ENCODE measurements at places on chromosomes 13 and 19.

DNA sequence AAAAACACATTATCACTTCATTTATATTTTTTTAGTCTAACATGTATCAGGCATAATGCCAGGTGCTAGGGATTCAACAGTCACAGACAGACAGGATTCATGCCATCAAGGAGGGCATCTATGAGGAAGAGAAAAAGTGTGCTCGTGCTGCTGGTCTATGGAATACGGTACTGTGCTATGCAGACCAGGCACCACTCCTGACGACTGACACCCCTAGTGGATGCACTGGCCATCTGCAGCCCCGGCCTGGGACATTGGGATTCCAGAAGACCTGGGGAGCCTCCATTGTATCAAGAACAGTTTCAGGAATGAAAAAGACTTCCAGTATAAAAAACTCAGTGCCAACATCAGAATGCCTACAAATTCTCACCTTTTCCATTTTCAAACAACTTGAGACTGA is 94.0 kb downstream of the KLF12 start:
- peak; percentile 58 for DNase-seq

GRCh38 chr13:29284726-29285125 is 310.8 kb downstream of the SLC7A1 start:
- no peak for DNase-seq

DNA sequence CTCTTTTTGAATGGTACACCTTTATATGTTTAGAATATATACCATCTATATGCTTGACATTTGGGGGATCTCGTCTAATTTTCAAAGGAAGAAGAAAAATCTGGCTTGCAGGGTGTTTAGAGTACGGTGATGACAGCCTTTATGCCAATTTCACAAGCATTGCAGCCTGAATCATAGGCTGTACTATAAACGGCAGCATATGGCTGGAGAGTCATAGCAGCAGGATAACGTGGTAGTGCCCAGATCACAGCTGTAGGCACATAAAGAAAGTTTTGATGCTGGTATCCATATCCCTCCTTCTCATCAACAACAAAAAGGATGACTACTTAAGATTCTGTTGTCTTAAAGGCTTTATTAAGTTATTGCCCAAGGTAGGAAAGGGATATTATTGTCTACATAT is 253.0 kb downstream of the PCDH9 start:
- no peak for DNase-seq

- DNase-seq, result no peak
Observed at GRCh38 chr13:105471673-105472072, 1063.8 kb downstream of the EFNB2 start.

- no peak for DNase-seq
Observed at GRCh38 chr19:2633693-2634075, 68.8 kb downstream of the GNG7 start.

GRCh38 chr13:45206340-45206739 is 5.5 kb upstream of the KCTD4 start:
- DNase-seq, result peak; percentile 52

- DNase-seq, result no peak
Observed at GRCh38 chr19:53004242-53004641, 9.5 kb upstream of the ERVV-1 start.

GRCh38 chr19:56750658-56751057 is 79.1 kb upstream of the ZNF835 start:
- DNase-seq, result no peak

DNA sequence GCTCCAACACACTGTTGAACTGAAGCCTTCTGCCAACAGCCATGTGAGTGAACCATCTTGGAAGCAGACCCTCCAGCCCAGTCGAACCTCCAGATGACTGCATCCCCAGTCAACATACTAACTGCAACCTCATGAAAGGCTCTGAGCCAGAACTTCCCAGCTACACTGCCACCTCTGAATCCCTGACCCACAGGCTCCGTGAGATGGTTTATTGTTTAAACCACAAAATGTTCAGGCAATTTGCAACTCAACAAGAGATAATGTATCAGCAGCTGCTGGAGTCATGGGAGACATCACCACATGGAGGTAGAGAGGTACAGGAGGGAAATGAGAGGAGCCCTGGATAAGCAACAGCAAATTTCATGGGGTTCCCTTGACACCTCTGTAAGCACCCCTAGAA is 266.4 kb upstream of the NBEA start:
- no peak for DNase-seq

- no peak for DNase-seq
Observed at GRCh38 chr19:19654441-19654840, 9.0 kb downstream of the ATP13A1 start.

GRCh38 chr19:39247701-39248664 is 673 bp downstream of the IFNL4 start:
- no peak for DNase-seq

- no peak for DNase-seq
Observed at GRCh38 chr19:54014920-54015560, 23.6 kb downstream of the CACNG6 start.

- DNase-seq, result no peak
Observed at GRCh38 chr13:31919971-31920726, 111.4 kb upstream of the FRY start.

DNA sequence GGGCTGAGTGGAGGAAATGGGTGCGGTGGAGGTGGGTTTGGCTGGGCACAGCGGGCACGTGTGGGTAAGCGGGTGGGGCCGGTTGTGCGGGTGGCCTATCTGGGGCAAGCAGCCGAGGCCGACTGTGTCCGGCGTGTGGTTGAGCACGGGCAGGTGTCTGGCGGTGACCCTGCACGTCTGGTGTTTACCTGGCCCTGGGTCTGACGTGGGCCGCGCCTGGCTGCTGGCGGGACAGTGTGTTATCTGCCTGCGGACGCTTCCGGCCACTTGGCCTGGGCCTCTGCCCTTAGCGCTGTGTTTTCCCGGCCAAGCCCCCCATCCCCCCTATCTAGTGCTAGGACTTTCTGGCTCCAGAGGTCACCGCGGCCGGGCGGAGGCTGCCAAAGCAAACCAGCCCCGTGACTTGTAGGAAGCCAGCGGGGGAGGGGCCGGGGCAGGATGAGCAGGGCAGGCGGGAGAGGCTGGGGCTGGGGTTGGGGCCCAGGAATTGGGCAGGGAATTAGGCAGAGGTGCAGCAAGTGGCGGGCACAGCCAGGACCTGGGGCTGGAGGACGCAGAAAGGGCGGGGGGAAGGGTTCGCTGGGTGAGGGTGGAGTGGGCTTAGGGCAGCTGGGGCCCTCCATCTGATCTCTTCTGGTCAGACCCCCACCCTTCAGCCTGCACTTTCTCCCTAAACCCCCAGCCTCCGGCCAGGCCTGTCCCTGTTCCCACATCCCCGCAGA is 534 bp upstream of the HPN start:
- DNase-seq, result no peak

DNA sequence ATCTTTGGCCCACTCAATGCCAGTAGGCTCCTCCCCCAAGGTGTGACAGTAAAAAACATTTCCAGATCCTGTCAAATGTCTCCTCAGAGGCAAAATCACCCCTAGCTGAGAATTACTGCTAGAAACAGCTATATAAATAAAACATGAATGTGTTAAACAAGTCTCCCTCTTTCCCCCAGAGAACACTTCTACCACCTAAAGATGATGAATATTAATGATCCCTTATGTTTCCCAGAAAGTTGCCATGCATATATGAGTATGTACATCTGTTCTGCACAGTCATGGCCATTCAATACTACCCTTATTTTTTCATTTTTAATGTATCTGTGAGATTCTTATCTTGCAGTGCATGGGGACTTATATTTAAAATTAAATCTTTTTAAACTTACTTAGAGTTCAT is 230.0 kb downstream of the SHISA2 start:
- no peak for DNase-seq

GRCh38 chr19:34230820-34231219 is 23.5 kb upstream of the GARRE1 start:
- no peak for DNase-seq

DNA sequence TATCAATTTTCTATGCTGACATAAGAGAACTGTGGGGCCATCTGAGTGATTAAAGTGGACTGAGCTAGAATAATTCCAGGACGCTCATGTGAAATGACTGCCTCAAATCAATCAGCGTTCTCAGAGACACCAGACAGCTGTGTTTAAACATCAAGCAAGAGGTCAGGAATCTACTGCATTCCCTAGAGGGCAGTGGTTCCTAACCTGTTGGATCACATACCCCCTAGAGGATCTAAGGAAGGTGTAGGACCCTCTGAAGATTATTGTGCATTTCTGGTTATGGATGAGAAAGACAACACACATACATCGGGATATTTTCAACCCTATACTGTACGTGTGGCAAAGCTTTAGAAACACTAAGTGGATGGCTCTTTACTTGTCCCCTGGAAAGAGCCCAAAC is 51.8 kb upstream of the FREM2 start:
- no peak for DNase-seq

- DNase-seq, result no peak
Observed at GRCh38 chr13:78372581-78372980, 230.8 kb downstream of the POU4F1 start.

DNA sequence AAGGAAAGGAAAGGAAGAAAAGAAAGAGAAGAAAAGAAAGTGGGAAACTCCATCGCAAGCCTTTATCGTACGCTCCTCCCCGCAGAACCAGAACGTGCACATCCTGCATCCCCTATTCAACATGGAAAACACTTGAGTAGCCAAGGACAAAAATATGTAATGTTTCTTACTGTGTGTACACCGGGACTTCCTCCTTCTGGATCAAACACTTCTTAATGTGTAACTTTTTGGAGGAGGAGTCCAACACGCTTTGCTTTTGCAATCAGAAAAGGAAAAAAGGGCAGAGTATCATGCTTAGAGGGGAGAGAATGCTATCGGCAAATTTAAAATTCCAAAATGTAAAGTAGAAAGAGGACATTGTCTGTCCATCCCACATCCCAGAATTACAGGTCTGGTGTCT is 7.8 kb upstream of the SHFL start:
- DNase-seq, result no peak

GRCh38 chr13:36362251-36362650 is 16.1 kb upstream of the SPART start:
- DNase-seq, result no peak

- no peak for DNase-seq
Observed at GRCh38 chr13:27631156-27631555, 9.5 kb downstream of the POLR1D start.

DNA sequence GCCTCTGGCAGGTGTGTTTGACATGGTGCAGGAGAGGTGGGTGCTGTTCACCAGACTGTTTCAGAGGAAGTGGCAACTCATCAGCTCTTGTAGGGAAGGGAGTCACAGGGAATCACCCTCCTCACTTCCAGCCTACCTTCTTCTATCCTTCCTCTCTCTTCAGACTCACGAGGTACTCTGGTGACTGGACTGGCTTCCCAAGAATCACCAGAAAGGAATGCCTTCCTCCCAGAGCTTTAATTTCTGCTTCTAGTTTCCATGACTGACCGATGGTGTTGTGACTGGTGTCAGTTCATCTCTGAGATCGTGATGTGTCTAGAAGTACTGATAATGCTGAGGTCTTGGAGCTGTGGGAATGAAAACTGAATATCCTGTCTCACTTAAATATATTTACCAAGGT is 247.3 kb downstream of the KCTD12 start:
- DNase-seq, result no peak

- DNase-seq, result no peak
Observed at GRCh38 chr13:78145276-78145675, 226.6 kb upstream of the EDNRB start.

DNA sequence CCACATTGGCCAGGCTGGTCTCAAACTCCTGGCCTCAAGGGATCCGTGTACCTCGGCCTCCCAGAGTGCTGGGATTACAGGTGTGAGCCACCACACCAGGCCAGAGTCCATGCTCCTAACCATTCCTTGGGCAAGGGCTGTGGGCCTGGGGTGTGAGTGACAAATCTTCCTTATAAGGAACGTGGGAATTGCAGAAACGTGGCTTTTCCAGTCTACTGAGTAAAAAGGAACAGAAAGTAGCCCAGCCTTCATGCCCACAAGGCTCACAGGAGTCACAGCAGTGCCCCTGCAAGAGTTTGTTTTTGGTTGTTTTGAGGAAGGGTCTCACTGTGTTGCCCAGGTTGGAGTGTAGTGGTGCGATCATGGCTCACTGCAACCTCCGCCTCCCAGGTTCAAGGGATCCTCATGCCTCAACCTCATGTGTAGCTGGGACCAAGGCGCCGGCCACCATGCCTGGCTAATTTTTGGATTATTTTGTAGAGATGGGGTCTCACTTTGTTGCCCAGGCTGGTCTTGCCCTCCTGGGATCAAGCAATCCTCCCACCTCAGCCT is 5.1 kb downstream of the MYPOP start:
- no peak for DNase-seq

DNA sequence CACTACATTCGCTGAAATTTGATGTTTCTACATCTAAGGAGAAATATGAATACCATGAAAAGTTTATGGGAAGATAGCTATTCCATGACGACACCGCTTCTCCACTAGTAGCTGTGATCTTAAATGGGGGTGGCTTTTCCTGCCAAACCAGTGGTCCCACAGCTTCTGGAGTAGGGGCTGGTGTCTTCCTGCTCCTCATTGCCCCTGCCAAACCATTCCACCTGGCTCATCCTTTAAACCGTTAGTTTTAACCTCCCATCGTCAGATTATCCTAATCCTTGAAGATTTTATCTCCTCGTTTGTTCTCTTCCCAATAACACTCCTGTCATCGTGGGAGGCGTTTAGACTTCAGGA is 568 bp upstream of the ZNF230 start:
- no peak for DNase-seq

DNA sequence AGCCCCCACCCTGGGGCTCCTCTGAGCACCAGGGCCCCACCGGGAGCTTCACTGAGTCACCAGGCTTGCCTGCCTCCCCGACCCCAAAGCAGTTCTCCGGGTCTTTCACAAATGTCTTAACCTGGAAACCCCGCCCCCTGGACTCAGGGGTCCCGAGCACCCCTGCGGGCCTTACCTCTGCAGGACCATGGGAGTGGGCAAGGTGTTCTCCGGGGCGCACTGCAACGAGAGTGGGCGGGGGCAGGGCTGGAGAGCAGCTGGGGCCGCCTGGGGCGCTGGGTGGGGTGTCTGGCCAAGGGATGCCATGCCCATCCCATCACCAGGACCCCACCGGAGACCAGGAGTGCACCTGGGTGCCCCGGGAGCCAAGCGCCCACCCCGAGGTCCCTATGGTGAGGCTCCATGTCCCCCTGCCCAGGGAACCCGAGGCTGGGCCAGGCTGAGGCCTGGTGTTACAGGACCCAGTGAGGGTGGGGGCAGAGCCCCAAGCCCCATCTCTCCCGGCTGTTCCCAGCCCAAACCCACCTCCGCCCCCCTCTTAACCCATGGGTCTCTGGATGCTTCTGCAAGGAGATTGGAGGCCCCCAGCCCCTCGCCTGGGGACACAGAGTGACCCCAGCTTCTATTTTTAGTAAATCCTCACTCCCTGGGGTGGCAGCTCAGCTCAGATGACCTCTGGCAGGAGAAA is 10.9 kb downstream of the MKNK2 start:
- DNase-seq, result no peak

- no peak for DNase-seq
Observed at GRCh38 chr13:114249077-114249476, 14.4 kb downstream of the CDC16 start.

- no peak for DNase-seq
Observed at GRCh38 chr13:44388427-44389059, 14.9 kb downstream of the SERP2 start.

- no peak for DNase-seq
Observed at GRCh38 chr13:37526710-37527473, 71.7 kb downstream of the POSTN start.

- DNase-seq, result no peak
Observed at GRCh38 chr19:30882411-30883005, 466.7 kb downstream of the TSHZ3 start.
